NCI-H2107 (cell line): ENCODE measurements at places on chromosomes 13 and 19.

DNA sequence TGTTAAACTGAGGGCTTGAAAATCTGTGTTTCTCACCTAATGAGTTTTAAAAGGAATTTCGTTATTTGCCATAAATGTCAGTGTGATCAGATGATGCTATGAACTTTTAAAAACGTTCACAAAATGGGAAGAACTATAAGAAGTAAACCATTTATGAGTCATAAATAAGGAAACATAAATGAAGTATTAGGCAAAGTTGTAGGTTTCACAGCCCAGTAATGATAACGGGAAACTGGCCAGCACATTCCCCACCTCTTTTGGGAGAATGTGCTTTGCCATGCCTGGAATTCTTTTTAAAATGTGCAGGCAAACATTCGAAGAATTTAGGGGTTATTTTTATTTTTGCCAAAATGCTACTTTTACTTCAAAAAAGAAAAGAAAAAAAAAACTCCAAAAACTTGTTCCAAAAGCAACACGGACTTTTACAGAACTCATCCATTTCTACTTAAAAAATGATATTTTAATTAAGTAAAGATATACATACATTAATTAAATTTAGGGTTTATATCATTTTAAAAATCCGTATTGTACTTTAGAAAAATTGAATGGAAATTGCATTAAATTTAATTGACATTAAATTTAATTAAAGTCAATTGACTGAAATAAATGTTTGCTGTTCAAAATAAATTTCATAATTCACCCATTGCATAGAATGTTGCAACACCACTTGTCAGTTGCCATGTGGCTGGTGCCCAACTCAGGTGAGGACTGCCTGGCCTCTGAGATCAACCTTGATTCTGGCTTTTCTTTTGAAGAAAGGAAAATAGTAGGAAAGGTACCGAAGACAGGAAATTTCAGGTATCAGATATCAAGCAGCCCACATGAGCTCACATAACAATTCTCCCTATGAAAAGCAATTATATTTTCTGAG, 1198.5 kb downstream of the EFNB2 start:
- no peak for DNase-seq

DNA sequence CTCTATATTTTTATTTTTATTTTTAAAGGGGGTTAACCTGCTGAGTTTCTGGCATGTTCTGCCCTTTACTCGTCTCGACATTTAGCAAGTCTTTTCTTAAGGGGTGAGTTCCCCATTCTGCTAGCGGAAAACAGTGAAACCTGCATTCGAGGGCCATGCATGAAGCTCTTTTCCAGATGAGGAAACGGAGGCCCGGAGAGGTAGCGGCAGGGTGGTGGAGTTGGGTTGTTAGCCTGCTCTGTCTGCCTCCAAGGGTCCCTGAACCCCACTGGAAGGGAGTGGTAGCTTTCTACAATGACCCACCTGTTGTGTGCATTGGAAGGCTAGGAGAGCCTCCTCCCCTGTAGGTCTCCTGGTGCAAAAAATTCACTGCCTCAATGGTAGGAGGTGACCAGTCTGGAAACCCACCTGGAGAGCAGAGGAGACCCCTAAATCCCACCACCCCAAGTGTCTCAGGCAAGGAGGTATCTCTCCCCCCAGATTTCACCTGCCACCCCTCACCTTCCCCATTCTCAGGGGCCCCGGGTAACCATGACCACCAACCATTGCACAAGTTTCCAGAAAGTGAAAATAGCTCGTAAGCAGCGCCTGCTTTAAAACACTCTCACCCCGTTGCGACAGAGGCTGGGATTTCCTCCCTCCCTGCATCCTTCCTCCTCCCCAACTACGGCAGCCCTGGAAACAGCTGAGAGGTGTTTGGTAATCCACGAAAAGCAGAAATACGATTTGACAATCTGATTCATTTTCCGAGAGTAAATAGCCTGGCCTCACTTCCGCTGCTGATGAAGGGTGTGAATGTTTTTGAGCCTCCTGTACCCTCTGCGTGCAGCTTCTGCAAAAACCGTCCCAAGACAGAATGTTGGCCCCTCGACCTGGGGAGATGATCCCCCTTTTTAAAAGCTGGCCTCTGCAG, 3.5 kb downstream of the KLF2 start:
- no peak for DNase-seq

- DNase-seq, result peak; percentile 16
Observed at GRCh38 chr19:18379803-18380747, 5.9 kb upstream of the GDF15 start.

GRCh38 chr19:38692458-38693379, 45.3 kb downstream of the ACTN4 start:
- no peak for DNase-seq

- no peak for DNase-seq
Observed at GRCh38 chr13:33369073-33369472, 83.5 kb upstream of the STARD13 start.

GRCh38 chr19:35501684-35502083, 11.4 kb upstream of the KRTDAP start:
- DNase-seq, result no peak

- no peak for DNase-seq
Observed at GRCh38 chr13:21683034-21683733, 12.3 kb downstream of the FGF9 start.

DNA sequence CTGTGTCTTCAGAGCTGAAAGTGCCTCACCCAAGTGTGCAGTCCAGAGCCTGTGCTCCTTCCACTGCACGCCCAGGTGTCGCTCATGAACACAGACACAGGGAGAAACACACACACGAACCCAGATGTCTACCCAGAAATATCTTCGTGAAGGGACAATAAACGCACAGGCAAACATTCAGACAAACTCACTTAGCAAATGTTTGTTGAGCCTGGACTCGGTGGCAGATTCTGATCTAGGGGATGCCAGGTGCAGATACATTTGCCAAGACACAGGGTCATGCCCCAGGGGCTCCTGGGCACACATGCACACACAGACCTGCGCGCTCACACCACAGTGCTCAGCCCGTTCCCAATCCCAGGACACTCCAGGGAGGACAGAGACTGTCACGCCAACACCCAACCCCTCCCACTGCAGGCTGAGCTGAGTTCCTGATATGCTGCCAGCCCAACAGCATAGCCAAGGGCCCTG, 31.9 kb downstream of the SCGB2B2 start:
- DNase-seq, result no peak

- DNase-seq, result no peak
Observed at GRCh38 chr19:48739404-48740163, 826 bp downstream of the RASIP1 start.

GRCh38 chr19:40933025-40933424, 51.0 kb upstream of the CYP2A7 start:
- DNase-seq, result no peak

GRCh38 chr13:82698941-82699340, 1183.3 kb downstream of the SLITRK1 start:
- no peak for DNase-seq

GRCh38 chr13:38850868-38851626, 139.6 kb downstream of the STOML3 start:
- no peak for DNase-seq

- DNase-seq, result no peak
Observed at GRCh38 chr19:31269425-31270127, 79.7 kb downstream of the TSHZ3 start.

DNA sequence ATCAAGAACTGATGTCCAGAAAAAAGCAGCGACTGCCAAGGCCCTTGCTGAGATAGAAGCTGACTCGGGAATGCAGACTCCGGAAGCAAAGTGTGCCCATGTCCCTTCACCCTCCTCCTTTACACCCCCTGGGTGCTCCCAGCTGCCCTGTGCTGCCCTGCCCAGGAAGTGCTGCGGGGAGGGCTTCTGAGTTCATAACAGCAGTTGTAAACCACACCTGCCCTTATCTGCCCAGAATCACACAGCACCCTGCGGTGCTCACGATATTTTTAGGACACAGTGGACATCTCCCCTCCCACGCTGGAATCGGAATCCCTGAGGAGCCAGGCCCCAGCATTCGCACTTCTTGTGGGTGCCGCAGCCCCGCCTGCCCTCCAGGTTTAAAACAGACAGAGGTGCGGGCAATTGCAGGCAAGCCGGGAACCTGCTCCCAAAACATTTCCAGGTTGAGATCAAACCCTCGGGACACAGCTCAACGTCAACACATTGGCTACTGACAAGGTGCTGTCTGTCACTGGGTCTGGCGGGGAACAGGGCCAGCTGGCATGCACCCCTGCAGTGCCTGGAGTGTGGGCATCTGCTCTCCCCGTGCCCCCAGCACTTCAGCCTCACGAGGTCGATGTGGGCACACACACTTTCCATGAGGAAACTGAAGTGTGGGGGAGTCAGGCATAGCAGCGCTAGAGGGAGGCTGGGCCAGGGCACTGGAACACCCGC, 36.8 kb downstream of the RAB20 start:
- no peak for DNase-seq

GRCh38 chr19:6475321-6476108, 6.1 kb downstream of the DENND1C start:
- no peak for DNase-seq

DNA sequence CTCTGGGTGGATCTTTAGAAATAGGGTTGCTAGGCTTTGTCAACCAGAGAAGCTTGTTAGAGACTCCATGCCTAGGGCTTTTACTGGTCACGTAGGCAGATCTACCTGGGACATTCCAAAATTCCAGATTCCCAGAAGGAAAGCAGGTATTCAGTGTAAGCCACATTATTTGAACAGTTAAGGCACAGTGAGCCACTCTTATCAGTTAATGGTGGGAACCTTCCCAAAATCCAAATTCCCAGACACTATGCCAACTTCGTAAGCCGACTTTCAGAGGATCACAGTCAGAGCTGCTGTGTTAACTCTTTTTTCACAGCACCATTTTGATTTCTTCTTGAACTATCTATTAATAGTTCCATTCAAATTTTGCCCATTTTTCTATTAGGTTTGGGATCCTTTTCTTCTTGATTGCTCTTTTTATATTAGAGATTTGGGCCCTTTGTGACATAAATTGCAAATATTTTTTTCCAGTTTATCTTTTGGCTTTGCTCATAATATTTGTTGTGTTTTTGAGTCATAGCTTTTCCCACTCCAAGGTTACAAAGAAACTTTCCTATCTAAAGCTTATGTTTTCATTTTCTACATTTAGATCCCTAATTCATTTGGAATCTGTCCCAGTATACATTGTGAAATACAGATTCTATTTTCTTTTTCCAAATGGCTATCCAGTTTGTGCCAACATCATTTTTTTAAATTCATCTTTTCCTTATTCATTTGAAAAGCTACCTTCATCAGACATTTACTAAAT, 77.3 kb downstream of the DHRS12 start:
- DNase-seq, result no peak

DNA sequence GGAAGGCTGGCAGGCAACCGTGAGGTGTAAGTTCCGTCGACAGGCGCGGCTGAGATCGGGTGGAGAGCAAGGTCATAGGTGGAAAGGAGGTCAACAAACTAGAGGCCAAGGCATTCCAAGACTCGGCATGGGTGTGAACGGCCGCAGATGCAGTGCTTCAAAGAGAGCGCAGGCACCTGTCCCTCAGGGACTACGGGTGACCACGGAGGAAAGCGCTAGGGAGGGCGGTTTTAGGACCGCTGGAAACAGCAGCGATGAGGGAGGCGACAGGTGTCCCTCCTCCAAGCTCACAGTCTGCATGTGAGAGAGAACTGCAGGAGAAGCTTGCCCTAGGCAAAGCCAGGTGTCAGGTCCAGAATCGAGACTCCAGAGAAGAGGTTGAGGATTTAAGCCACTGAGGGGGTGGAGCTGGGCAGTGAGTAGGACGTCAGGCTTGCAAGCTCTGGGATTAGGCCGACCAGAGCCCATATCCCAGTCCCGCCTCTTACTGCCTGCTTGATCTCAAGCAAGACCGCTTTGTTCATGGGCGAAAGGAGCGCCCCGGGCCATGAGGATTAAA, 1.6 kb upstream of the MLNR start:
- DNase-seq, result no peak

DNA sequence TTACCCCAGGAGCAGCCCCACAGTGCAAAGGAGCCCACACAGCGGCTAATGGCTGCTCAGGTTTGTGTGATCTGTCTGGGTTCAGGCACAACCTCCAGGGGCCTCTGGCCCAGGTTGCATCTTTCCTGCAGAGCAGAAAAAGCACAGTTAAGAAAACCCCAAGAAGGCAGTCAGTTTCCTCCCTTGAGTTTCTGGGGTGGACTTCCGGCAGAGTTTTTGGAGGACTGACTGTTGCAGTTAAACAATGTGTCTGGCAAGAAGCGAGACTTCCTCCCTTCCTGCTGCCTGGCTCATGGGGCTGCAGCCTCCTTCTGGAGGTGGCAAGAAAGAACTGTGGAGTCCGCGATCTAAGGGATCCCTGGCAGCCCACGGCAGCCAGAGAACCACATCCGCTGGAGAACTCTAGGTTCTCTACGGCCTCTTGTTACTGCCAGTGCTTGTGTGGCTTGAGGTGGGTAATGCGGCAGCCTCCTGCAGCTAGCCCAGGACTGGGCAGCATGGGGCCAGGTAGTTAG, 114.4 kb downstream of the ZDHHC20 start:
- DNase-seq, result no peak

DNA sequence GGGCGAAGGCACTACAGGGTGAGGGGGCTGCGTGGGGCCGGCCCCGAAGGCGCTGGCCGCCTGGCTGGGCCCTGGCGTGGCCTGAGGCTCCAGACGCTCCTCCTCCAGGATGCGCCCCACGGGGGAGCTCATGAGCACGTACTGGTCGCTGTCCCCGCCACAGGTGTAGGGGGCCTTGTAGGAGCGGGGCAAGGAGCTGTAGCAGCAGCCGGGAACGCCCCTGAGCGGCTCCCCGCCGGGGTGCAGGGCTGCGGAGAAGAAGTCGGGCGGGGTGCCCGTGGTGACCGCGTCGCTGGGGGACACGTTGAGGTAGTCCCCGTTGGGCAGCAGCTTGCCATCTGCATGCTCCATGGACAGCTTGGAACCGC, 3.0 kb downstream of the IRS2 start:
- no peak for DNase-seq

DNA sequence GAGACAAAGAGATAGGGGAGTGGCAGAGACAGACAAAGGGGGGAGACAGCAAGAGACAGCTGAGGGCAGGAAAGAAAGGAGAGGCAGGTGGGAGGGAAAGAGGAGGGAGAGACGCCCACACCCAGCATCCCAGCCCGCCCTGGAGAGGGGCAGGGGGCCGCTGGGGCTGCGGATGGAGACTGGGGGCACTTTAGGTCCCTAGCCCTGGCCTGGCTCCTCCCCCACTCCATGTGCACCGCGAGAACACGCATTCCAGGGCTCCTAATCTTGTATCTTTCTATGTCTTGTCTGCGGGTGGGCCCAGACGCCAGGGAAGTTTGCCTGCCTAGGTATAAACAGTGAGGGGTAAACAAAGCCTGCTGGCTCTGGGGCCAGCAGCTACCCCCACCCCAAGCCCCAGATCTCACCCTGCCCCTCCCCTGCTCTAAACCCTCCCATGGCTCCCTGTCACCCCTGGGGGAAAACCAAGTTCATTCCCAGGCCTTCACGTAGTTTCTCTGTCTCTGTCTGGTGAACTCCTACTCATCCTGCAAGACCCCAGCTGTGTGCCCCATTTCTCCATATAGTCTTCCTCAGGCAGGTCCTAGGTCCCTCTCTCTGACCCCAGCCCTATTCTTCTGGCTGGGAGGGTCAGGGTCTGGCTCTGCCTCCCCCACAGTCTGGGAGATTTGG, 5.7 kb downstream of the TLE5 start:
- DNase-seq, result no peak
